NCI-H1436 treated with DMSO at 0.1 percent for 48 hours (cell line): ENCODE measurements at places on chromosomes 2 and 18.

- no peak for DNase-seq
Measured at GRCh38 chr2:105321875-105322646, 7.5 kb downstream of the TGFBRAP1 start.

DNA sequence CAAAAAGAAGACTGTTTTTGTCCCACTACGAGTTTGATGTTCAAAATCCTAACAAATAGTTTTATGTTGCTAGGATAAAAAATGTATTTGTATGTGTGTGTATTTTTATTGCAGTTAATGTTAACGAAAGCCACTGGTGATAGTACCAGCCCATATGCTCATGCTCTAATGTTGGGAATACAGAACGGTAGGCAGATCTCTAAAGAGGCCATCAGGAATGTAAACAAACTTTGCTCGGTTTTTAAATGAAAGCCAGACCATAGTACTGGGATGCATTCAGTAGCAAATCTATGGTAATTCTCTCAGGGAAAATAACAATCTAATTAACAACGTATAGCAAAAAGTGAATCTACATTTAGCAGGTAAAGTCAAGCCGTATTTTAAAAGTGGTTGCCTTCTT, 208.1 kb downstream of the NEDD4L start:
- no peak for DNase-seq

GRCh38 chr18:25282896-25283703, 68.9 kb downstream of the ZNF521 start:
- no peak for DNase-seq

GRCh38 chr2:218326315-218326714, 30.3 kb upstream of the CATIP start:
- DNase-seq, result no peak

GRCh38 chr2:69535817-69536241, 98.6 kb upstream of the NFU1 start:
- no peak for DNase-seq

DNA sequence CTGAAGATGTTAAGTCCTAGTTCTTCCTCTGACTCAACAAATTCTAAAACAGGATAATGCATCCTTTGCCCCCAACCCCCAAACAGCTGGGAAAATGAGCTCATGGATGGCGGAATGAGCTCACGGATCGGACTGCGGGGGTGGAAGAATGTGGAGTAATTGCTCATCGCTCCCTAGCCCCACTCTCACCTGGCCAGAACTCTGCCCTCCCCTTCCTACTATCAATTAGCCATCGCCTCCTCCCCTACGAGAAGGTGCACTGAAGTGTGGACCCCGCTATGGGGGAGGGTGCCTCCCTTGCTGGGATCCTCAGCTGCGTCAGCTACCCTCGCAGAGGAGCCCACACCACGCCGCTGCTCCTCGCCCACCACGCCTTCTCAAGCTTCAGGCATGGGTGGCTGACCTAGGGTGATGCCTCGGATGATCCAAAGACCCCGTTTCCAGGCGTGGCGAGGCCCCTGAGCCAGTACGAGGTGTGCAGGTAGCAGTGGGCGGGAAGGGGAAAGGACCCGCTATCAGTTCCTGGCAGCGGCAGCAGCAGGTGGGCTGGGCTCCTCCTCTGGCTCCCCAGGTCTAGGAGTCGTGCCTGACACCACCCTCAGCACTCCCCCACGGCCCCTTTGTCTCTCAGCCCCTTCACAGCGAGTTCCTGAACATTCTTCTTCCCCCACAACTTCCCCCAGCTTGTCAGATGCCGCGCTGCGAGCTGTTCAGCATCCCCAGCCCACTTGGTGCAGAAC, 82.1 kb upstream of the POMC start:
- DNase-seq, result no peak

DNA sequence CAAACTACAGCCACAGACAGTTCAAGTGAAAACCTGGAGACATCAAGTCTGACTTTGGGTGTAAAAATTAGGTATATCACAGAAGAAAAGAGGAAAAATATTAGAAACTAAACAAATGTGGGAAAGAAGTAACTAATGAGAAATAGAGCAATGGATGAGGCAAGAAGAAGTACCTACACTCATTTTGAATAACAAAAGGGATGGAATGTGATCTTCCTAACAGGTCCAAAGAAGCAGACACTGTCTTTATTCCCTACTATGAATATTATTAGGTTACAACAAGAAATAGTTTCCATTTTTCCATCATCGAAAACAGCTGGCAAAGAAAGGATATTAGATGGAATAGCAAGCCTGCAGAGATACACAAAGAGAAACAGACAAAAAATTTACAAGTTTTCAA, 486.3 kb upstream of the FSHR start:
- no peak for DNase-seq

DNA sequence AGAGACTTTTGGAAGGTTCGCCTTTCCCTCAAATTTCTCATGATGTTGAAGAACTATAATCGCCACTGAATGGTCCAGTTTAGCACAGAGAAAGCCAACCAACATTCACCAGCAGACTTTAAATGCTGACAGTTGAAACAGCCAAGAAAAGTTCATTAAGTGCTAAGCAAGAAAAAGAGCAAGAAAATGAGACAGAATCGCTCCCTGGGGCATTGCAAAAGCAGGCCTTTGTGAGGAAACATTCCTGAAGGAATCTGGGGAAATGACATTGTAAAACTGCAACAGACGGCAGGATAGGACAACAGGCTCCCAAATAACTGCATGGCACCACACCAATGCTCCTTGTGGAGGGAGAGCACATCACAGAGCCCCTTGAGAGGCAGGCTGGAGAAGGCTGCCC, 269.3 kb upstream of the ID2 start:
- no peak for DNase-seq

DNA sequence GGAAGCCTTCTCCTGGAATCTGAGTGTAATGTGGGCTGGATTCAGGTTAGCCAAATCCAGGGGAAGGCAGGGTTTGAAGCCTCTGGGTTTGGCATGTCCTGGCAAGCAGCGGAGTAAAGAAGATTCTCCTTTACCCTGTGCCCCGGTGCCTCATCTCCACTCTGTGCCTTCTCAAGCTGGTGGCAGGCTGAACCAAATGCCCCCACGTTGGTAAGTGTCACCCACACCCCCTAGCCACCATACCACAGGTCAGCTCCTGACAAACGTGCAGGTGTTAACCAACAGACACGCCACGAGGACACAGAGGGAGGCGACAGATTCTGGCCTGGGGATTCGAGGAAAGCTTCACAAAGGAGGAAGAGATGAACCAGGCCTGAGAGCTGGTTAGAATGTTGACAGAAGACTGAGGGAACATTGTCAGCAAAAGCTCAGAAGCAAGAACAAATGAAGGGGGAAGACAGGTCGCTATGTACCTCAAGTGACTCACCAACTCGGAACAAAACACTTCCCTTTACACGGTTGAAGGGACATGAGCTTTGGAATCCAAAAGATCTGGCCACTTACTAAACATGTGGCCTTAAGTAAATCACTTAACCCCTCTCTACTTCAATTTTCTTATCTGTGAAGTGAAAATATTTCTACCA, 85.2 kb upstream of the LCLAT1 start:
- DNase-seq, result no peak

DNA sequence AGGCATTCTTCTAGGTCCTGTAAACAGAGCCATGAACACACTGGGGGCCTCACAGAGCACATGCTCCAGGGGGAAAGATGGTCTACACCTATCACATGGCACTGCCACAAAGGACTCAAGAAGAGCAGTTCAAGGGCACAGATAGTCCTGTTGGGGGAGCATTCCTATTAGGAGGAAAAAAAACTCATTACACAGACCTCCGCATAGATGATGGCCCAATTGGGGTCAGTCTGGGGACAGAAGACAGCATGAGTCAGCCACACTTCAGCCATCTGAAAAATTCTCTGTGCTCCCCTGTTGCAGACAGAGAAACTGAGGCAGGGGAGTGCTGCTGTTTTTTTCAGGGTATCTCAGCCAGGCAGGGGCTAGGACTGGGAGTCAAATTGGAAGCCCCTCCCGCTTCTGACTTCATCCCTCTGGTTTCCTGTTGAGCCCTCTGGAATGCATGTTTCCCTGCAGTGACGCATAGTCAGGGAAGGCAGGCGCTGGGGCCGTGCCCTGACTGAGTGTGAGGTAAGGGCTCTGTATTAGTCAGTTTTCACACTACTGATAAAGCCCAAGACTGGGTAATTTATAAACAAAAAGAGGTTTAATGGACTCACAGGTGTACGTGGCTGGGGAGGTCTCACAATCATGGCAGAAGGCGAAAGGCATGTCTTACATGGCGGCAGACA, 67.9 kb downstream of the RHOB start:
- DNase-seq, result no peak

GRCh38 chr2:218871345-218872302, 9.0 kb upstream of the WNT10A start:
- no peak for DNase-seq

DNA sequence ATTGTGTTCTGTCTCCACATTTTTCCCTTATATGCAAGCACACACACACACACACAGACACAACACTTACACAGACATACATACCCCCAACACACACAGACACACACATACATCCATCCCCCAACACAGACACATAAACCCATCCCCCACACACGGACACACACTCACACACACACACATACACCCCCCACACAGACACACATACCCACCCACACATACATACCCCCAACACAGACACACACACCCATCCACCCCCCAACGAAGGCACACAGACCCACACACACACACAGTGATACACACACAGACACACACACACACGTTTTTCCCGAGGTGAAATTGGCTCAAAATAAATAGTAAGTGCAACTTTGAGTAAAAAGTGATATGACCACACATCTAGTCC, 41.6 kb upstream of the CUL3 start:
- DNase-seq, result no peak

GRCh38 chr2:1253629-1254028, 159.6 kb upstream of the TPO start:
- DNase-seq, result no peak

DNA sequence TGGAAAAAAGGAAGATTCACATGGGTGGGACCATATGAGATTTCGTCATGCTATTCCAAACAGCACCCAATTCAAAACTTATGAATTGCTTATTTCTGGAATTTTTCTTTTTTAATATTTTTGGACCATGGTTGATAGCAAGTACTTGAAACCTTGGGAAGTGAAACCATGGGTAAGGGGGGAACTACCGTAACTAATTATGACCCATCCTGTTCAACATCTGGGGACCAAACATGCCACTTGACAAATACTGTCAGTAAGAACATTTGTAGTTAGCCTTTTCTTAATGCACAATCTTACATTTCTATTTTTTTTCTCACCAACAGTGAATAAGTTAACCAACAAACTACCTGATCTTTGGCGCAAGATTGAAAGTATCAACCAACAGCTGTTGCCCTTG, 105.7 kb upstream of the TTC39C start:
- no peak for DNase-seq

DNA sequence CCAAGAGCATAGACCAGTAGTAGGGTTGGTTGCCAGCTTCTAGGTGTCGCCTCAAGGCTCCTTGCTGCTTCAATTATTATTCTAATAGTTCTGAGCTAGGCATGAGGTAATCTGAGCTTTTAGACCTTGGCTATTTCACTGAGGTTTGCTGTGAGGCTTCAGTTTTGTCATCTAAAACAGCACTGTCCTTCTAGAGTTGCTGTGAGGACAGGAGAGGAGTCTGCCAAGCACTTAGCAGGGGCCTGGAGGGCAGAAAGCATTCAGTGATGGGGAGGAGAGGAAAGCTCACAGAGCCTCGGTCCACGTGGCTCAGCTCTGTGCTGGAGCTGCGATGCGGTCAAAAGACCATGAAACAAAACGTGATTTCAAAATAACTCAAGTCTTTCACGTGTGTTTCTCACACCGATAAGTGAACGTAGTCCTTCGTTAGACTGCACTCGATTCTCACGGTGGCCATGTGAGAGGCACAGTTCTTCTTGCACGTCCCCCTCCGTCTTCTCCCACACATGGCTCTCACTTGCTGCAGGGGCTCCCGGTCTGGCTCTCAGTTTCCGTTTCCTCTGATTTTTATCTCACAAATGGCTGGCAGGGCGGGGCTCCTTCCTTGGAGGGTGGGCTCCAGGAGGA, 113.7 kb downstream of the B3GNT2 start:
- no peak for DNase-seq

DNA sequence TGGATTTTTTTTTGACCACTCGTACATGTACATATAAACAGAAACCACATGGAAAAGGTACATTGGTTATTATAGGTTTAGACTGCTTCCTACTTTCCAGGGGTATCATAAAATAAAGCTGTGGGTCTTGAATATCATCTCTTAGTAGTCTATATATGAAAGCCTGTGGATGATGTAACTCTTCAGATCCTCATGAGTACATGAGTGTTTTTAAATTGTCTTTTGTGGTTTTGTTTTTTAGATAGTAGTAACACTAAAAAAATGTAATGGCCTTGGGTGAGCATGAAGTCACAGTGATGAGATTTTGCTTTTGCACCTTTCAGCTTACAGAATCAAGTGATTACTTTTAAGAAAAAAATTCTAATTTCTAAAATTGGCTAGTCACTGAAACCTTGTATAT, 80.2 kb downstream of the RAB3GAP1 start:
- no peak for DNase-seq

- DNase-seq, result no peak
Measured at GRCh38 chr2:197863744-197864143, 59.4 kb downstream of the PLCL1 start.

DNA sequence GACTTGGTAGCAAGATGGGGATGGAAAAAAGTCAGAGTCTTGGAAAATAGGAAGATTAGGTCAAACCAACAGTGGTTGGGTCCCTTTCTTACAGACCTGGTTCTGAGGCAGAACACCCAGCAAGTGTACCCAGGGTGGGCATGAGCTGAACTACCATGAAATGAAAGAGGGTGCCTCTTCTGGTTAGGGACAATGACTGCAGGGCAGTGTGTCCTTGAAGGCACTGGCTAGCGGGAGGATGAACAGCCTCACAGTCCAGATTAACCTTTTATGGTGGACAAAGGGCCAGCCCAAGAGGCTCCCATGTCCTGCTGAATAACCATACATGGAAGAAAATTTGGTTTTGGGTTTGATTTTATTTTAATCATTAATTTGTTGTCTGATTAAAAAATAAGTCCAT, 61.8 kb upstream of the CCDC85A start:
- no peak for DNase-seq

GRCh38 chr2:229501051-229501794, 213.1 kb downstream of the DNER start:
- no peak for DNase-seq

- no peak for DNase-seq
Measured at GRCh38 chr2:173958198-173958846, 6.9 kb downstream of the SP3 start.

DNA sequence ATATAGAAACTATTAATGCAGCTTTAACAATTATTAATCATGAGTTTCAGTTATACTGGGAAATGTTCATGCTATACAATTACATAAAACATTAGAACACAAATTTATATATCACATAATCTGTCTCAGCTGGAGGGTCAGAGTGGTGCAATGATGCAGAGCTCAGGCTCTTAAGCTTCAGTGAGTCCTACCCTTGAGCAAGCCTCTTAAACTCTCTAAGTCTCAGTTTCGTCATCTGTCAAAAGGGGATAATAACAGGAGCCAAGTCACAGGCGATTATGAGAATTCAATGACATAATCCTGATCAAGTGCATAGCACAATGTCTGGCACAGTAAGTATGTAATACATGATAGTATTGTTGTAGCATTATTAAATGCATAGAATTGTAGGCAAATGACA, 46.0 kb downstream of the LAMA1 start:
- no peak for DNase-seq
